ENCODE measurements at places on chromosomes 2 and 18. TPM values are rescaled to one million over a fixed set of nuclear protein-coding genes. Genes with fewer than 3 reads are reported as not detected.

GRCh38 chr2:45273412-45274249, 264.4 kb upstream of the SIX2 start:
- H3K4me3 ChIP-seq: no peak overlapping the region
- H3K36me3 ChIP-seq: no peaks in the 10 kb centered on the region
- H3K27me3 ChIP-seq: no peaks in the 10 kb centered on the region
- H3K4me1 ChIP-seq: no peaks in the 10 kb centered on the region
- no peak overlapping the region for H3K27ac ChIP-seq

DNA sequence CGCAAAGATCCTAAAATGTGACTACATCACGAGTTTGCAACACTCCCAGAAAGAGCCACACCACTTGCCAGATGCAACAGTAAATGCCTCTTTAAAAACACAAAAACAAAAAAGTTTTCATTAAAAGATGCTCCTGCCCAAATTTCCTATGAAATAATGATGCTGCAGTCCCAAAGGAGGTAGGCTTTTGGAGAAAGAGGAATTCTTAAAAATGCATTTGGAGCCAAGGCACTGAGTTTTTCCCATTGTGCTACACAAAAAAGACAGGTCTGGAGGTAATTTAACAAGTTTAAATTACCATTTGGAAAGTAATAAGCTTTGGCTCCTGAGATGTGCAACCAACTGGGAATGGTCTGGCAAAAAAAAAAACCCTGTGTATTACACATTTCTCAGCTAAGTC, 145.0 kb downstream of the PID1 start:
- no peak for DNase-seq
- no peak overlapping the region for H3K4me3 ChIP-seq
- no peaks in the 10 kb centered on the region for H3K27me3 ChIP-seq

GRCh38 chr2:28821295-28821958, 10.8 kb downstream of the SPDYA start:
- H3K27me3 ChIP-seq: no peaks in the 10 kb centered on the region
- no peak overlapping the region for H3K4me3 ChIP-seq
- DNase-seq: no peak
- no peak overlapping the region for H3K27ac ChIP-seq

DNA sequence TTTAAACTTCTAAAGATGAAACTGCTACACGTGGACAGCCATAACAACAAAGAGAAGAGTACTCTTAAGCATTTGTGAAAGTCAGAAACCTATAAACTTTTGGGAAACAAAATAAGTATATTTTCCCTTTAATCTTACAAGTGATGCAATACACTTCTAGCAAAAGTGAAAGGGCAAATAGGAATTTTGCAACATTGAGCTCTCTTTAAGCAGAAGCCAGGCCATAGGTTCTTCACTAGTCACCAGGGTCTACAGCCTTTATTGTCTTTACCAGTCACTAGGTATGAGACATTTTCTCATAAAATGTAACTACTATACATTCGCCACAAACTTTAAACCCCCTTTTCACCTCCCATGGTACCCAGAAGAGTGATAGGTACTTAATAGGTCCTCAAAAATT, 37.5 kb downstream of the SCN1A start:
- H3K27me3 ChIP-seq: no peaks in the 10 kb centered on the region
- H3K4me3 ChIP-seq: no peak overlapping the region
- no peak for DNase-seq
- H3K27ac ChIP-seq: no peak overlapping the region
- H3K36me3 ChIP-seq: no peaks in the 10 kb centered on the region

DNA sequence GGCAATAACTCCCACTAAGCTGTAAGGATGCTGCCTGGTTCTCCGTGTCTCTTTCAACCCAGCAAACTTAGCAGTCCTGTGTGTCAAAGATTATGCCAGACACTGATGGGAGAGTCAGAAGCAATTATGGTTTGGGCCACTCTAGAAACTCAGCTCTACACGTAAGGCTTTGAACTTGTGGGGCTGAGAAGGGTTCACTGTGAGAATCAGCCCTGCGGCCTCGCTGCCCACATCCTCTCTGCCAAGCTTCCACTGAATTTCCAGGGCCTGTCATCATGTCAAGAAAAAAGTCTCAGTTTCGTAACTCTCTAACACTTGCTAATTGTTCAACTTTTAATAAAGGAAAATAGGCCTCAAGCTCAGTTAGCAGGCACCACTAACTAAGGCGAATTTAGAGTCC, 308.8 kb upstream of the LYPD1 start:
- DNase-seq: no peak
- H3K27me3 ChIP-seq: no peaks in the 10 kb centered on the region
- no peaks in the 10 kb centered on the region for H3K4me1 ChIP-seq
- no peak overlapping the region for H3K4me3 ChIP-seq
- no peaks in the 10 kb centered on the region for H3K36me3 ChIP-seq
- no peak overlapping the region for H3K27ac ChIP-seq

DNA sequence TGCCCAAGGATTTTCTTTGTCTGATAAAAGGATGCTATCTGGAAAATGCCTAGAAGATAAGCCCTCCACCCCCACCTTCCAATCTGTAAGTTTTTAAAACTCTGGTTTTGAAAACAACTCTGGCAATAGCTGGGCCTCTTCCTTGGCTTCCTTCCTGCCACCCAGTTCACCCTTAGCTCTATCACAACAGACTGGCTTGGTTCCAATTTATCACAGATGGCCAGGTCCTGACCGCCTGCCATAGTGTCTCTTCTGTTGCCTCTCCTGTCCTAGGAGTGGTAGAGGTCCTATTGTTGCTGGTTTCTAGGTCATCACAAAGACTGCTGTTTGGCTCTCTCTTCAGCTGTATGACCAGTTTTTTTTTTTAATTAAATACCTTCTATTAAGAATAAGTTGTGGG, 1727.9 kb upstream of the SLC39A10 start:
- DNase-seq: no peak
- H3K27me3 ChIP-seq: no peaks in the 10 kb centered on the region
- peaks cover 2% of the 10 kb centered on the region for H3K36me3 ChIP-seq
- no peak overlapping the region for H3K27ac ChIP-seq
- H3K4me1 ChIP-seq: no peaks in the 10 kb centered on the region
- H3K4me3 ChIP-seq: no peak overlapping the region

DNA sequence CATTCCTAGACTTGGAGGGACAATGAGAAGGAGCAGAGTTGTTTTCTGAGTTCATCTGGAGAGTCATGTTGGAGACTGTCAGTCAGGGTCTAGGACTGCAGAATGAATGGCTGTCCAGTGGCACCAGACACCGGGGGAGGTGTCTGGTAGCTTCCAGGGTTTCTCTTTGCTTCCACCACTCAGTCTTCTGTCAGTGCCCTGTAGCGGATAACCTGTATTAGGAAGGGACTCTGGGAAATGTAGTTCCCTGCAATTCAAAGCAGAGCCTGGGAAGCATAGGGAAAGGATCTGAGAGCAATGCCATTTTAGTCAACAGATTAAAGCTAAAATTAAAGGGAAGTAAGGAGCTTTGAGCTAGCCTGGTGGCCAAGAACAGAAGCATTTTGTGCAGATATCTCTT, 257.9 kb downstream of the THSD7B start:
- DNase-seq: no peak
- no peaks in the 10 kb centered on the region for H3K4me1 ChIP-seq
- H3K27ac ChIP-seq: no peak overlapping the region
- no peak overlapping the region for H3K4me3 ChIP-seq
- H3K36me3 ChIP-seq: no peaks in the 10 kb centered on the region

The SH3RF3 gene
- 7.6 TPM for total RNA-seq

The GCG gene
- not detected for total RNA-seq
